CD4-positive, alpha-beta T cell (primary cell): ENCODE measurements at places on chromosomes 5 and 9. TPM values are rescaled to one million over a fixed set of nuclear protein-coding genes. Genes with fewer than 3 reads are reported as not detected.

DNA sequence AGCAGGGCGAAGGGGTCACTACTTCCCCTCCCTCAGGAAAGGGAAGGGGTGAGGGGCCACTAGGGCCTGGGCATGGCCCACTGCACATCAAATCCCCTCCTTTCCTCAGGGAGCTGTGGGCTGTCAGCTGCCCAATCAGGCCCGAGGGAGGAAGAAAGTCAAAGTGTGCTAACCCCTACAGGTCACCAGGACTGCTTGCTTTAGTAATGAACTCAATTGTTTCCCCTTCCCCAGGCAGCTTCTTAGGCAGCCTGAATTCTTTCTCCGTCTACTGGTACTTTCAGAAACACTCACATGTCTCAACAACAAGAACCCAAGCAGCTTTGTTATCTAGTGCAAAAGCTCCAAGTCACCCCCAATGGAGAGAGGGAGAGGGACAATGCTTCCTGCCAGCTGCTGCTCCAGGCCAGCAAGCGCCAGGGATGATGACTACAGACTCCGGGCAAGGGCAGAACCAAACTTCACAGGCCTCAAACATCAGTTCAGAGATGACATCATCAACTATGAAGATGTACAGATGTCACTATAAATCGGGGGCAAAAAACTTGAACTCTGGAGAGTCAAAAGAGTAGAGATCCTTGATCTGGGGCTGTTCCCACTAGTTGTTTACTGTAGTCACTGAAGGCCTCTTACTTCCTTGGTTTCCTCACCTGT lies 100.7 kb downstream of the SLIT3 start:
- H3K4me1 ChIP-seq = no peaks in the 10 kb centered on the region
- no peaks in the 10 kb centered on the region for H3K27me3 ChIP-seq
- H3K4me3 ChIP-seq = no peak overlapping the region

DNA sequence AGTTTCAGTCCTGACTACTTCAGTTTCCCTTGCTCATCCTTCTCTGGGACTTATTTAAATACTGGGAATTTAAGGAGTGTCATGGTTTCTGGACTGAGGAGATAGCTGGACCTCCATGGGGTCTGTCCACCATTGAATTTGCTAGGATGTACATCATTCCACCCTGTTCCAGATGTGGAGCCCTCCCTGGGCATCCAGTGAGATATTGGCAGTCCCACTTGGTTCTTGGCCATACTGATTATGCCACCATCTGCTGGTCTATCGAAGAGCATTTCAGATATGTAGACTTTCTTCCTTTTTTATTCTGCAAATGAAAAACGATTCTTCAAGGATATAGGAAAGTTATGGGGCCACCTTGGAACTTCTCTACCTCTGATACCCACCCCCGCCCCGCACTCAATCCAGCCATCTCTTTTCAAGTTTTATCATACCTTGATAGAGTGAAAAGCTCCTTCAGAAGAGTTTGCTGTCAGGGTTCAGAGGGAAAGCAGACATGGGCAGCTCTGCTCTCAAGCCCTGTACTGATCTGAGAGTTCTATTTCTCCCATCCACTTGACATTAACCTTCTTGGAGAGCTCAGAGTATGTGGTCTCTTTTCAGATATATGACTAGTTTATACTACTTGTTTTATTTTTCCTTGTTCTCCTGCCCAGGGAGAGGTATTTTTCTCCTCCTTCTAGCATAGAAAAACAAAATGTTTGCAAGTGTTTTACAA lies 490.7 kb upstream of the SGCD start:
- H3K27me3 ChIP-seq = no peaks in the 10 kb centered on the region
- no peaks in the 10 kb centered on the region for H3K36me3 ChIP-seq
- no peak for DNase-seq
- no peak overlapping the region for H3K27ac ChIP-seq

- H3K4me1 ChIP-seq = peaks cover 33% of the 10 kb centered on the region
- H3K36me3 ChIP-seq = no peaks in the 10 kb centered on the region
- H3K4me3 ChIP-seq = no peak overlapping the region
- DNase-seq = no peak
- no peak overlapping the region for H3K27ac ChIP-seq
Measured at GRCh38 chr5:140348104-140348503, 1.7 kb upstream of the HBEGF start.

- DNase-seq = no peak
- no peak overlapping the region for H3K27ac ChIP-seq
- no peak overlapping the region for H3K4me3 ChIP-seq
- no peaks in the 10 kb centered on the region for H3K27me3 ChIP-seq
- H3K4me1 ChIP-seq = peaks cover 31% of the 10 kb centered on the region
Measured at GRCh38 chr5:18740301-18740700, 1106.0 kb downstream of the TAF11L14 start.

DNA sequence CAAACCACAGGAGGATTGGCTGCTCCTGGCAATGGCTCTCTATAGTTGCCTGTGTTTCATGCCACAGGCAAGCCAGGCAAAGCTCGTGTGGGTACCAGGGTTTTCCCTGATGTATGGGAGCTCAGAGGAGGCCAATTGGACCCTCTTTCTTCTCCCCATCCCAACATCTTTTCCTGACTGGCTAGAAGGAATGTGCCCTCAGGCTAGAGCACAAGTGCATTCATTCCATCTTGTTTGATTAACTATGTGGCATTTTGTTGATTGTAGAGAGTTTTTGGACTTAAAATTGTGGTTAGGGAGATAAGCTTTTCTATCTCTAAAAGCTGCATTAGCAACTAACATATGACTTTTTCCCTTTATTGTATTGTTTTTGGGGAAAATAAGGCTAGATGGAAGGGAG lies 561.3 kb downstream of the PSAT1 start:
- no peaks in the 10 kb centered on the region for H3K4me1 ChIP-seq
- no peak overlapping the region for H3K4me3 ChIP-seq
- no peaks in the 10 kb centered on the region for H3K36me3 ChIP-seq
- H3K27me3 ChIP-seq = no peaks in the 10 kb centered on the region
- H3K27ac ChIP-seq = no peak overlapping the region

DNA sequence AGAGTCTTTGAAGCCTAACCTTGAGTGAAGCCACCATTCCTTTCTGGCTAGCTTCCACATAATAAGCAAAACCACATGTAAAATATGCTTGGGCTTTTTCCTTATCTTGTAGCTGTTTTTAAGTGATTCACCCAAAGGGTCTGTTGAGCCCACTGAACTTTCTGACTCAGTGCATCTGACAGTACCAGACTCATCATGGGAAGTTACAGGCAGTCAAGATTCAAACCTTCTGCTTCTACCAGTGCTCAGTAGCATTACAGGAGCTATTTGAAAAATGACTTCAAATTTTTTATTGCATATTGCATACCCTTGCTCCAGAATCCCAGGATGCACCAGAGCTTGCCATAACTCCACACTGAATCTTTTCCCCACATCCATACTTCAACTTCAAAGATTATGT lies 87.5 kb upstream of the PTPRD start:
- no peak for DNase-seq
- no peaks in the 10 kb centered on the region for H3K36me3 ChIP-seq
- no peaks in the 10 kb centered on the region for H3K27me3 ChIP-seq
- H3K27ac ChIP-seq = no peak overlapping the region
- no peak overlapping the region for H3K4me3 ChIP-seq
- no peaks in the 10 kb centered on the region for H3K4me1 ChIP-seq

DNA sequence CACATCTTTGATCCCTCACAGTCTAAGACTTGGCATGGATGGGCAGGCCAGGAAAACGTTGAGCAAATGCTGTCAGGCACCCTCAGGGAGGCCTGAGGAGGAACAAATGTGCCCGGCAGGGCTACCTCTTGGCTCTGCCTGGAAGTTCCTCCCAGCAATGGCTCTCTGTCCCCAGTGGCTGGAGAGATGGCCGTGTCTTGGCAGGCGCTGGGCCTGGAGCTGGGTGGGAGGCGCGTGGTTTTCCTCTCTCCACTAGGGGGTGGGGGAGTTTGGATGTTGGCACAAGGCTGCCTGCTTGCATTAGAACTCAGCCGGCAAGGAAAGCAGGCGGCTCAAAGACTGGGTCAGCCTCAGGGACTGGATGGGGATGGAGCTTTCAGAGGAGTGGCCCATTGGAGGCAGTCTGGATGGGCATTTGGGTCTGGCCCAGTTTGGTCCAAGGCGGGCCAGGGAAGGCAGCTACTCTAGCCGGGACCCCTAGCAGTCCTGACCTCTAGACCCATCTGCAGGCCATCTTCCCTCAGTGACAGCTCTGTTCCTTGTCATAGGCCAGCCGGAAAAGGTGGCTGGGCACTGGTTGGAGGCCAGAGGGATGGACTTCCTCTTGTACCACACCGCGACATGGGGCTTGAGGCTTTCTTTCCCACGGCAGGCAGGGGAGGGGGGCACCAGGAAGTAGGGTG lies 68.2 kb upstream of the STC2 start:
- no peak overlapping the region for H3K27ac ChIP-seq
- no peaks in the 10 kb centered on the region for H3K4me1 ChIP-seq
- H3K4me3 ChIP-seq = no peak overlapping the region
- H3K36me3 ChIP-seq = no peaks in the 10 kb centered on the region

Gene CACFD1
- 3.8 TPM for total RNA-seq

Gene EFNA5
- not detected for total RNA-seq

Gene RLN2
- total RNA-seq = 0.47 TPM

Gene PTGR1
- 0.36 TPM for total RNA-seq

Gene SMIM15
- total RNA-seq = 16.5 TPM
